ENCODE measurements at places on chromosomes 11 and 22.

DNA sequence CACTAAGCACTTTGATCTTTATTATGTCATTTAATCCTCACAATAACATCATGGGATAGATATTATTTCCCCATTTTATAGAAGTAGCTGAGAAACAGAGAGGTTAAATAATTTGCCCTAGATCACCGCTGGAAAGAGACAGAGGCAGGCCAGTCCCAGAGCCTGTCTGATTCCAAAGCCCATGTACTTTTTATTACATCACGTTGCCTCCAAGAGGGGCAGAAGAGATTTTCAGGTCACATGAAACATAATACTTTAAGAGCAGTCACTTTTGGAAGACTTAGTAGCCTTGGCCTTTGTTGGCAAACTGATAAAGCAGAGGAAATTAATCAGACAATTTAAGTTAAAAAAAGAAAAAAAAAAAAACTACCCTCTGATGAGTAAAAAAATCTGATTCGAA lies 200.2 kb upstream of the ARHGAP20 start:
- no peak for DNase-seq

DNA sequence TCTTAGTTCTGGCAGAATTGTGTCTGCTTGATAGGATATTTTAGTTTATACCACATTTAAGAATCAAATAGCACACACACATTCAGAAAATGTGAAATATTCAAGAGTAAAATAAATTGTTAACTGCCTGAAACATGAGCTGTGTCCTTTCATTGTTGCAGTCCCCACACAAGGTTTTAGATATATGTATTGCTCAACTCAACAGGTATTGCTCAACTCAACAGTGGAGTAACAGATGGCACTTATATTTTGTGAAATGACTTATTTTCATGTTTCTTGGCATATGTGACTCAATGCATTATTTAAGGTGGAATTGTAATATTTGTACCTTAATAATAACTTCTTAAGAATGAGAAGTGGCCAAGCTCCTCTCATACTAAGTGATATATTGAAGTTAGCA lies 760.3 kb downstream of the CNTN5 start:
- no peak for DNase-seq

- DNase-seq, result no peak
Observed at GRCh38 chr11:74004759-74005615, 3.9 kb downstream of the UCP3 start.

GRCh38 chr11:108890482-108891105 lies 225.7 kb downstream of the DDX10 start:
- no peak for DNase-seq

GRCh38 chr11:23112987-23113886 lies 253.0 kb upstream of the CCDC179 start:
- peak; percentile 12 for DNase-seq

DNA sequence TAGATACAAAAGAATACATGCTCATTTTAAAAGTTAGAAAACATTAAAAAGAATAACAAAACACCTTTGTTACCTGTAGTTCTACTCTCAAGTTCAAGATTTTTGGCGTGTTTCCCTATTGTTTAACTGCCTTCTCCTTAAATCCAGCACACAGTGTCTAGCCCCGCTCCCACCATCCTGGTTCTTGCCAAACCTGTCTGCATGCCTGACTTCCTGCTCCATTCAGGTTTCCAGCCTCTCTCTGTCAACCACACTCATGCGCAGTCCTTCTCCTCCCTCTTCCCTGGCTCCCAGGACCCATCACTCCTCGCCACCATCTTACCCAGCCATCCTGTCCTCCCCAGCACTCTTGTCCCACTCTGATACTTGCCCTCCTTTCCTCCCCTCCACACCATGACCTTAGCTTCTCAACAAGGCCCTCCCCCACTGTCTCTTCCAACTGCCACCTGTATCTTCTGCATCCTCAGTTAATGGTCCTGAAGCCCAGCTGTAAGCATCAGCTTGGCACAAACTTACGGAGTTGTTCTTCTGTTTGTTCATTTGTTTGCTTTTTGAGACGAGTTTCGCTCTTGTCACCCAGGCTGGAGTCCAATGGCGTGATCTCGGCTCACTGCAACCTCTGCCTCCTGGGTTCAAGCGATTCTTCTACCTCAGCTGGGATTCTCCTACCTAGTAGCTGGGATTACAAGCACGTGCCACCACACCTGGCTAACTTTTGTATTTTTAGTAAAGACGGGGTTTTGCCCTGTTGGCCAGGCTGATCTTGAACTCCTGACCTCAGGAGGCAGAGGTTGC lies 7.5 kb upstream of the MYH9 start:
- no peak for DNase-seq

- no peak for DNase-seq
Observed at GRCh38 chr11:35305670-35306382, 113.5 kb downstream of the SLC1A2 start.

- no peak for DNase-seq
Observed at GRCh38 chr11:72583177-72583553, 91.1 kb downstream of the PDE2A start.

DNA sequence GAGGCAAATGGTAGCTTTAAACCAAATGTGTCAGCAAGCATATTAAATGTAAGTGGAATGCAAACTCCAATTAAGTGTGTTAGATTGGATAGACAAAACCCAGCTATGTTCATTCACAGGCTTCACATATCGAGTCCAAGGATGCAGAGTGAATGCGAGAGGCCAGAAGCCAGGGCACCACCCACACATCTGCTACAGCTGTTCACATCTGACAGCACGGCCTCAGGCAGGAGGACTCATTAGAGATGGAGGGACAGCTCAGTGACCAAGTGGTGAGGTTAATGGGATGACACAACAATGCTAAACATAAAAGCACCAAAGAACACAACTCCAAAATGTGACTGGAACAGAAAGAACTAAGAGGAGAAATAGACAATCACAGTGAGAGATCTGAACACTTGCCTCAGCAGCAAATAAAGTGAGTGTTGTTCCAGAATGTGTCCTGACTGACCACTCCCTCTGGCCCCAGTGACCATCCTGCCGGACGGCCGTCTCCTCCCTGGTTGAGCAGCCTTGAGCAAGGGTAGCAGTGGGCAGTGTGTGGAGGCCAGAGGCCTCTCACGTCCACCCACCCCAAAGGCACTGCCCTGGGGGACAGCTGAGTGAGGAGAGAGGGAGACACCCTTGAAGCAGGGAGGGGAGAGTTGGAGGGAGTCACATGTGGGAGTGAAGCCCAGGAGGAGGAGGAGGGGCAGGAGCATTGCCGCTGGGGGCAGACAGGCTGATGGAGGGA lies 23.8 kb downstream of the ALG12 start:
- DNase-seq, result no peak

DNA sequence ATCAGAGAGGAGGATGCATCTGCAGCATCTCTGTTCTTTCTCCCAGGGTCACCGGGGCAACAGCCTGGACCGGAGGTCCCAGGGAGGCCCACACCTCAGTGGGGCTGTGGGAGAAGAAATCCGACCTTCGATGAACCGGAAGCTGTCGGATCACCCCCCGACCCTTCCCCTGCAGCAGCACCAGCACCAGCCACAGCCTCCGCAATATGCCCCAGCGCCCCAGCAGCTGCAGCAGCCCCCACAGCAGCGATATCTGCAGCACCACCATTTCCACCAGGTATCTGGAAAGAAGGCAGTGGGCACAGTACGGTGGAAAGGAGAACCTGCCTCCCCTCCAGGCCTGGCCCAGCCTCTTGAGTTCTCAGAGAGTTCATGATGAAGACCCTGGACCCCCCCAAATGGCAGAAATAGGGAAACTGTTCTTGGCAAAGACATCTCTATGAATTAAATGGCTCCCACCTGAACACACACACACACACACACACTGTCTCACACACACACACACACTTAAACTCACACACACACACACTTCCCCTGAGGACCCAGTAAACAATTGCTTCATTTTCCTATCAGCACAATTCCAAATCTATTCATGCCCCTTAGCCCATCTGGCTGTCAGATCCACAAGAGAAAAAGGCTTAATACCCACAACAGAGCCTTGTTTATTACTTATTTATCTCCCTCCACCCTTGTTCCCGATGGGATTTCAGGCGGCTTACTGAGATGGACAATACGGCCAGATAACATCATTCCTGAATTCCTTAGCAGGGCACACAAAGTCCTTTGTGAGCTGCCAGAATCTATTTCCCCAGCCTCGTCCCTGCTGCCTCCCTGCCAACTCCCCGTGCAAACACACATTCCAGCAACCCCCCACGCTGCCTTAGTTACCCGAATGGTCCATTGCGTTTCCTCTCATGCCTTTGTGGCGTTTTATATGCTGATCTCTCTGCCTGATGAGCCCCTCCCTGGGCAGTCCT lies 8.1 kb downstream of the TMA7B start:
- no peak for DNase-seq

DNA sequence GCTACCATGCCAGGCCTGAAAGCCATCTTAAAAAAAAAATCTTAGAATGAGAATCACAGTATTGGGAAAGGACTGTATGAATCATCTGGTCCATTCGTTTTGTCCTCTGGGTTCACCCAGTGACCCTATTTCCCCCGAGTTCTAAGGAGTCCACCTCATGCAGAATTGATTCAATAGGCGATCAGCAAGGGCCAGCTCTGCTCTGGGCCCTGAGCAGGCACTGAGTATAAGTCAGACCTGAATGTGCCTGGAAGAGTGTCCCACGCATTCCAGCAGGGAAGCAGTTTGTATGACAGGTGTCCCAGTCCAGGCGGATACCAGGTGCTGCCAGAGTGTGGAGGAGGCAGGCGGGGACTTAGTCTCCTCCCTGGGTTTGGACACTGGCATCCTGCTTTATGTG lies 883 bp upstream of the HMOX1 start:
- DNase-seq, result no peak

- DNase-seq, result no peak
Observed at GRCh38 chr11:5507177-5507932, 2.4 kb downstream of the UBQLN3 start.

DNA sequence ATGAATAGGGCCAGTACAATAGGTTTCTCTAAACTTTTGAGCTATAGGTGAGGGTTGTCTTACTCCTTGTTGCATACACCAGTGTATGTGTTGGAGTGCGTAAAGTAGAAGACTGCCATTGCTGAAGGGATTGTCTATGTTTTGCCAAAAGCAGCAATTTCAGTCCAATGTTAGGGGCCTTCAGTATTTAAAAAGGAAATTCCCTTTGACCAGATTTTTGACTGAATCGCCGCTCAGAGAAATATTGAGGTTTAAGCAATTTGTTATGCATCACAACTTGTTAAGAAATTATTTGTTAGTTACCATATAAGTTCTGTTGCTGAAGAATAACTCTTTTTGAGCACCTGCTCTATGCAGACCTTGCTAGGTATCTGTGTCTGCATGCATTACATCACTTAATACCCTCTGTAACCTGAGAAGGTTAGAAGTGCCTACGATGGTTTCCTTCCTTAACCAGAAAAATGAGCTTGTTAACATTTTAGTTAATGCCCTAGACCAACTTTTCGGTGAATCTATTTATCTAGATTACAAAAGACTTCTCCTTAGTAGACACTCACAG lies 33.9 kb downstream of the MMP20 start:
- no peak for DNase-seq

DNA sequence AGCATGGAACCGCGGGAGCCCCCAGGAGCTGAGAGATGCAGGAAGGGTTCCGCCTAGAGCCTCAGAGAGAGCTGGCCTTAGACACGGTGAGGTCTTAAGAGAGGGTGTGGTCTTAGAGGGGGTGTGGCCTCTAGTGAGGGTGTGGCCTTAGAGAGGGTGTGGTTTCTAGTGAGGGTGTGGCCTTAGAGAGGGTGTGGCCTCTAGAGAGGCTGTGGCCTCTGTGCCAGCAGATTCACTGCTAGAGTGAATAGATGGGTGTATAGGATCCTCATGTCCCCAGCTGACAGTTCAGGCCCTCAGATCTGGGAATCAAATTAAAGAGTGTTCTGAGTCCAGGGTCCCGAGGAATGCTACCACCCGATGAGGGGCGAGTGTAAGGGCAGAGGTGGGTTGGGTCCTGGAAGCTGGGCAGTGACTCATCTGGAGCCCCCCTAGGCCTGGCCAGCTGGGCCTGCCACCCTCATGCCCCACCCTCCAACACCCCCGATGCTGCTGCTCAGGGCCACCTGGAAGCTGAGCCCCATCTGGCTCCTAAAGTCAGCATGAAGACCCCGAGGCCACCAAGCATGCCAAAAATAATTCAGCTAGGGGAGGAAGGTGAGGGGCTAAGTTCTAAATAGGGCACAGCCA lies 49.5 kb downstream of the IGF2 start:
- no peak for DNase-seq

GRCh38 chr11:33125611-33126010 lies 35.7 kb downstream of the CSTF3 start:
- DNase-seq, result no peak

GRCh38 chr11:95989076-95989605 lies 65.2 kb upstream of the MTMR2 start:
- no peak for DNase-seq

GRCh38 chr11:57890521-57890920 lies 128.9 kb downstream of the CTNND1 start:
- DNase-seq, result no peak

- no peak for DNase-seq
Observed at GRCh38 chr11:128767591-128768001, 73.7 kb downstream of the FLI1 start.

DNA sequence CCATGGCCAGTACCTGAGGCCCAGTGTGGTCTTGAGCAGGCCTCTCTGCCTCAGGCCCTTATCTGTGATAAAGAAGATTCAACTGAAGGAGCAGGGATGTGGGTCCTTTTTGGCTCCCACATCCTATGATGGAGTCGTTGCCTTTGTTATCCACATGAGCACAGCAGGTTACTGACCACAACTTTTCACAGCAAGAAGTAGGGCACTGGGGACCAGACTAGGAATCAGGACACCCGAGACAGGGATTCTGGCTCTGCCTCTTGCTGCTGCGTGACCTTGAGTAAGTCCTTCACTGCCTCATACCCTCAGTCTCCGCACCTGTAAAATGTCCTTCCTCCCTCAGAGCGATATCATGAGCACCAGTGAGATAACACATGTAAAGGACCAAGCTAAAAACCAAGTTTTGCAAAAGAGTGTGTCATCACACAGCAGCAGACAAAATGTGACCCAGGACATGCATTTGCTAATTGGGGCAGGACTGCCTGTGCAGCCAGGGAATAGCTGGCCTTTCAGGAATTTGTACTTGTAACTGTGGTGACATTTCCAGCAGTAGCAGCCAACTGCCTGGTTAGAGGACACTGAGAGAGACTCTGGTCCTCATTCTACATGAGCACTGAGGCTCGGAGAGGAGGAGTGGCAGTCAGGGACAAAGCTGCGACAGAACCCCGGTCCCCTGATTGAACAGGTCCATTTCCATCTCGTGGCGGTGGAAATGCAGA lies 13.2 kb upstream of the SMIM35 start:
- no peak for DNase-seq

- DNase-seq, result no peak
Observed at GRCh38 chr22:25419247-25420113, 145.0 kb upstream of the GRK3 start.

- DNase-seq, result no peak
Observed at GRCh38 chr11:28481616-28482480, 373.7 kb downstream of the METTL15 start.

- DNase-seq, result no peak
Observed at GRCh38 chr11:122637541-122637940, 18.0 kb upstream of the UBASH3B start.
